ENCODE measurements at places on chromosomes 1 and 21. TPM values are rescaled to one million over a fixed set of nuclear protein-coding genes. Genes with fewer than 3 reads are reported as not detected.

S100A12 gene
- 5.7 TPM for total RNA-seq

DNA sequence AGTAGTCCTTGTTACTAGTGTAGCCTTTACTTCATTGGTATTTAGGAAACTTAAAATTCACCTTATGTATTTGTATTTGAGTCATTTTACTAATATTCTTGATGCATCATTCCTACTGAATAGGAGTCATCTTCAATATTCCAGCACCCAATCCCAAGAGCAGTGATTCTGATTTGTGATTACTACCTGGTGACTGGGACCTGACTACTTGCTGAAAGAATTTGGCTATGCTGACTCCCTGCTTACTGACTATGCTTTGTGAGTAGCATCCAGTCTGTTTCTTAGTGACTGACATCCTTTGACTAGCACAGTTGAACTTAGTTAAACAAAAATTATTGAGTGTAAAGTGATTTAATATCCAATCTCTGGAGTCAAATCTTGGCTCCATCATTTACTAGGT lies 129.9 kb upstream of the NEGR1 start:
- no peak for DNase-seq
- no peak overlapping the region for H3K27ac ChIP-seq
- H3K4me1 ChIP-seq = no peaks in the 10 kb centered on the region

BMP8B gene
- 0.22 TPM for total RNA-seq

GRCh38 chr1:166470014-166470413 lies 303.2 kb upstream of the FAM78B start:
- no peaks in the 10 kb centered on the region for H3K4me1 ChIP-seq
- H3K27me3 ChIP-seq = no peaks in the 10 kb centered on the region
- no peak for DNase-seq

DNA sequence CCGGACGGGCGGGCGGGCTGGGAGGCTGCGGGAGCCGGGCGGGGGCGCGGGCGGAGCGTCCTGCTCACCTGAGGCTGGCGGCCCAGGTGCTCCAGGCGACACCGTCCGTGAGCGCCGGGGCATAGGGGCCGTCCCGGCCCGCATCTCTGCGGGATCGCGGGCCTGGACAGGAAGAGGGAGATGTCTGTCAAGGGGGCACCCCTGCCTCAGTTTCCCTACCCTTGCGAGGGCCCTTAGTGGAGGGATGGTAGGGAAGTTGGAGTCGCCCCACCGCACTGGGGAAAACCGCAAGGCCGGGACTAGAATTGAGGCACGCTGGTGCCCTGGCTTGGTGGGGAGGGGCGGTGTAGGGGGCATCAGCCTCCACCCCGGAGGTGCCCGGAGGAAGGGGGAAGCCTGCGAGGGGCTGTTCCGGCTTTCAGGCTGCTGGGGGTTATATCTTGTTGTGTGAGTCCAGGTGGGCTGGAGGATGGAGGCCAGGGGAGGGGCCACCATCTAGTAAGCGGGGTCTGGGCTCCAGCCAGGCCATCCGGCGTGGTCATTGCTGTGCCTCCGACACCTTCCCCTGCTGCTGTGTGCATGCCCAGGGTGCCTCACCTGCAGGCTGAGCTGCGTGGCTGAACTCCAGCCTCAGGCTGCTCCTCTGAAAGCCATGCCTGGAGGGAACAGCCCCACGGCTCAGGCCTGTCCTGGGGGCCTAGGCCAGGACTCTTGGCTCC lies 580 bp downstream of the VWA1 start:
- DNase-seq = no peak
- no peaks in the 10 kb centered on the region for H3K4me1 ChIP-seq
- no peaks in the 10 kb centered on the region for H3K36me3 ChIP-seq
- H3K4me3 ChIP-seq = peak overlapping the region; percentile 56
- H3K27me3 ChIP-seq = no peaks in the 10 kb centered on the region

DNA sequence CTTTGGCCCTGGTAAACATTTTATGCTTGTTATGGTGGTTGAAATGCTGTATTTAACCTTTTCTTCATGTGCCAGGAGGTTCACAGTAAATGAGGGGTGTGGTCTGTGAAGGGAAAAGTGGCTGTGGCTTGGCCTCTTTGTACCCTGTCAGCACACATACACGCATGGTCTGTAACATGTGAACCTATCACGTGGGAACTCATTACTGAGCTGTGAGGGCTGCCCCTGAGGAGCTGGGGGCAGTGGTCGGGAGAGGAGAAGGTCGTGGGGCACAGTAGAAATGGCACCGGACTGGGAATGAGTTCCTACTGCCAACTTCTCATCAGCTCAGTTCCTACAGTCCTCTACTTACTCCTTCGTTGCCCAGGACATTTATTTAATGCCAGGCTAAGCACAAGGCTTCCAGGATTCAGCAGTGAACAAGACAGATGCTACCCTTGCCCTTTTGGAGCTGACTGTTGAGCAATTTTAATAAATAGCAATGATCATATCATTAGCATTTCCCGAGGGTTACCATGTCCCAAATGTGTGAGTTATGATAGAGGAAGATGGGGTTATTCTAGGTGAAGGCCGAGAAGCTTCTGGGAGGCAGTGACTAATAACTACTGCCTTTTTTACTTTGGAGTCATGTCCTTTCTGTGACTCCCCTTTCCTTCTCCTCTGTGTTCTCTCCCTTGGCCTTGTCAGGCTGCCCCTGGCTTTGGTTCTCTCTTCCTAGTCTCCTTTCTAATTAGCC lies 38.8 kb downstream of the DDR2 start:
- no peaks in the 10 kb centered on the region for H3K27me3 ChIP-seq
- no peak for DNase-seq
- H3K4me1 ChIP-seq = no peaks in the 10 kb centered on the region
- H3K36me3 ChIP-seq = no peaks in the 10 kb centered on the region
- H3K4me3 ChIP-seq = no peak overlapping the region

DNA sequence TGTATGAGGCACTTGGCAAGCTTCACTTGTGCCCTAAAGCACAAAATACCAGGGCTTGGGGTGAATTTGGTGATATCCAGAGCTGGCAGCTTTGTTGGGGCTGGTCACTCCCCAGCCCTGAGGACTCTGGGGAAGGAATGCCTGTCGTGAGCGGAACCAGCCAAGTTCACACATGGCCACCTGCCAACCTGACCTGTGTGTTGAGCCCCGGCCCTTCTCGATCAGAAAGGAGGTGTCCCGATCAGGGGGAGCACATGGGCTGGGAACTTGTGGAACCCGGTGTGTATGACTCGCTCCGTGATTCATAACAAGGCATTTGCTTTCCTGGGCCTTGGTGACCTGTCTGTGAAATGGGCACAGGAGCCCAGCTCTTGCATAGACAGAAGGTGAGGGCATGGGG lies 43.1 kb downstream of the AGPAT3 start:
- no peak for DNase-seq
- no peak overlapping the region for H3K4me3 ChIP-seq
- H3K27me3 ChIP-seq = no peaks in the 10 kb centered on the region
- H3K36me3 ChIP-seq = no peaks in the 10 kb centered on the region

DNA sequence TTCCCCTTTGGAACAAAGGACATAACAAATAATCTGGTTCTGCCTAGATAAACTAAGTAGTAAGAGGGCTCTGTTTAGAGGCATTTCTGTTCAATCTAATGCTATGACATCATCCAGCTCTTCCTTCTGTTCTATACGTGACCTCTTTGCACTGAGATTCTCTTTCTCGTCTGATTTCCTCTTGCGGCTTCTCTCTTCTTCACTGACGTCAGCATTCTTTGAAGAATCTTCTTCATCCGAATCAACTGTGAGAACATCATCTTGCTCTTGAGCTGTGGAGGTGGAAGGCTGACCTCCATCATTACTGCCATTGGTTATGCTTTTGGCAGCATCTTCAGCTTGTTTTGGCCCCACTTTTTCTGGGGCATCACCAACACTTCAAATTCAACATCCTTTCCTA lies 130.4 kb downstream of the HS2ST1 start:
- no peak overlapping the region for H3K4me3 ChIP-seq
- no peaks in the 10 kb centered on the region for H3K36me3 ChIP-seq
- H3K27me3 ChIP-seq = no peaks in the 10 kb centered on the region
- DNase-seq = no peak
- H3K27ac ChIP-seq = no peak overlapping the region

- no peak for DNase-seq
- no peaks in the 10 kb centered on the region for H3K27me3 ChIP-seq
- H3K36me3 ChIP-seq = no peaks in the 10 kb centered on the region
- H3K4me3 ChIP-seq = no peak overlapping the region
- no peaks in the 10 kb centered on the region for H3K4me1 ChIP-seq
Observed at GRCh38 chr21:40641042-40641441, 205.9 kb downstream of the DSCAM start.

DNA sequence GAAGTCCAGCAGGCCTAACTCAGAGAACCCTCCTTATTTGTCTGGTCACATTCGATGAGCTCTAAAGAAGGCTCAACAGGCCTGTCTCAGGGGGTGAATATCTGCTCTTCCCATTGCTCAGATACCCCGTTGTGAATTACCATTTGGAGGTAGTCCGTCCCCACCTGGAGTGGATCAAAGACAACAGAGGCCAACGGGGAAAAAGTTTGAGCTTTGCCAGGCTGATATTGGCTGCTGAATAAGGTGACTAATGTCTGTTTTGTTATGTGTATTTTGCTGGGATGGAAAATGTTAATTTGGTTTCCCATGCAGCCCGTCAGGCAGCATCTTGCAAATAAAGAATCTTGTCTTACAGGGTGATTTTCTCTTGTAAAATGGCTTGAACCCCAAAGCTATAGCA lies 69.2 kb upstream of the EPS8L3 start:
- no peaks in the 10 kb centered on the region for H3K27me3 ChIP-seq
- no peaks in the 10 kb centered on the region for H3K4me1 ChIP-seq
- no peak overlapping the region for H3K27ac ChIP-seq
- H3K36me3 ChIP-seq = no peaks in the 10 kb centered on the region
- DNase-seq = peak; percentile 11
- H3K4me3 ChIP-seq = no peak overlapping the region

OR6N2 gene
- total RNA-seq = not detected

GRCh38 chr1:18482721-18483425 lies 2.1 kb downstream of the KLHDC7A start:
- peaks cover 10% of the 10 kb centered on the region for H3K4me1 ChIP-seq
- no peak overlapping the region for H3K27ac ChIP-seq
- H3K27me3 ChIP-seq = no peaks in the 10 kb centered on the region
- no peak overlapping the region for H3K4me3 ChIP-seq

- H3K27ac ChIP-seq = no peak overlapping the region
- no peaks in the 10 kb centered on the region for H3K36me3 ChIP-seq
- H3K4me3 ChIP-seq = no peak overlapping the region
- peaks cover 2% of the 10 kb centered on the region for H3K4me1 ChIP-seq
- DNase-seq = no peak
- no peaks in the 10 kb centered on the region for H3K27me3 ChIP-seq
Observed at GRCh38 chr1:4468386-4468785, 186.0 kb upstream of the AJAP1 start.

CATSPERE gene
- 0.20 TPM for total RNA-seq

GRCh38 chr1:111538343-111539025 lies 35.1 kb upstream of the ADORA3 start:
- DNase-seq = no peak
- H3K36me3 ChIP-seq = no peaks in the 10 kb centered on the region
- no peak overlapping the region for H3K27ac ChIP-seq
- no peak overlapping the region for H3K4me3 ChIP-seq

DNA sequence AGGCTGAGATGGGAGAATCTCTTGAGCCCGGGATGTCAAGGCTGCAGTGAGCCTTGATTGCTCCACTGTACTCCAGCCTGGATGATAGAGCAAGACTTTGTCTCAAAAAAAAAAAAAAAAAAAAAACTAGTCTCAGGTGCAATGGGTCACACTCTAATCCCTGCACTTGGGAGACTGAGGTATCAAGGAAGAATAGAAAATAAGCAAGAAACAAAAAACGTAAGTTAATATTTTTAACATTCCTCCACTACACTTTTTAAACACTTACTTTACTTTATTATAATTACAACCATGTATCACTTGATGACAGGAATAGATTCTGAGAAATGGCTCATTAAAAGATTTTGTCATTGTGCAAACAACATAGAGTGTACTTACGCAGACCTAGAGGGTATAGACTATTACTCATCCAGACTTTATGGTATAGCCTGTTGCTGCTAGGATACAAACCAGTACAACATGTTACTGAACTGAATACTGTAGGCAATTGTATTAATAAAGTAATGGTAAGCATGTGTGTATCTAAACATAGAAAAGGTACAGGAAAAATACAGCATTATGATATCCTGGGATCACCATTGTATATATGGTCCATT lies 1244.1 kb upstream of the ADGRL4 start:
- H3K27me3 ChIP-seq = no peaks in the 10 kb centered on the region
- H3K36me3 ChIP-seq = no peaks in the 10 kb centered on the region
- no peak for DNase-seq

SLC30A2 gene
- total RNA-seq = 0.22 TPM

DNA sequence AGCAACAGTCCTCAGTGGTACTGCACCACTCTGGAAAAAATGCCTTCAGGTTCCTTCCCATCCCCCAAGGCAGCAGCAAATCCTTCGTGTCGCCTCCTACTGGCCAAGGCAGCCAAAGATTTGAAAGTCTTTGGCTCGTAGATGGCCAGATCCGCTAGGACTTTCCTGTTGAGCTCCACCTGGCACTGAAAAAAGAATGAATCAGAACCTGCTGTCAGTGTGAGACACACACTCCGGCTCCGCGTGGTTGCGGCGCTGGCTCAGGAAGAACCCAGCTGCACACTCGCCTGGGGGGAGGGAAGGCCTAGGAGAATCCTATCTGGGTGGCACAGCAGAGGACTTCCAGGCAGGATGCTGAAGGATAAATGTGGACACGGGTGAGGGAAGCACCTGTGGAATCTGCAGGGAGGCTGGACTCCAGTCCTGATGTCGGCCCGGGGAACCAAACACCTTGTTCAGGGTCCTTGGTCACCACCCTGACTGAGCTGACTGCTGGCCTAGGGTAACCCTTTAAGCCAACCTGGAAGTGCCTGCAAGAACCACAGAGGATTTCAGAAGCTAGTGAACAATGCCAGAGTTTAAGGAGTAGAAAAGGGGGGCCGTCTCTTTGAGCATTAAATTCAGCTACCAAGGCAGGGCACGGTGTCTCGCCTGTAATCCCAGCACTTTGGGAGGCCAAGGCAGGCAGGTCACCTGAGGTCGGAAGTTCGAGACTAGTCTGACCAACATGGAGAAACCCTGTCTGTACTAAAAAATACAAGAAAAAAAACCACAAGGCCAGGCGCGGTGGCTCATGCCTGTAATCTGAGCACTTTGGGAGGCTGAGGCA lies 3.2 kb upstream of the CCNL2 start:
- no peaks in the 10 kb centered on the region for H3K27me3 ChIP-seq
- H3K36me3 ChIP-seq = peaks cover 56% of the 10 kb centered on the region

DNA sequence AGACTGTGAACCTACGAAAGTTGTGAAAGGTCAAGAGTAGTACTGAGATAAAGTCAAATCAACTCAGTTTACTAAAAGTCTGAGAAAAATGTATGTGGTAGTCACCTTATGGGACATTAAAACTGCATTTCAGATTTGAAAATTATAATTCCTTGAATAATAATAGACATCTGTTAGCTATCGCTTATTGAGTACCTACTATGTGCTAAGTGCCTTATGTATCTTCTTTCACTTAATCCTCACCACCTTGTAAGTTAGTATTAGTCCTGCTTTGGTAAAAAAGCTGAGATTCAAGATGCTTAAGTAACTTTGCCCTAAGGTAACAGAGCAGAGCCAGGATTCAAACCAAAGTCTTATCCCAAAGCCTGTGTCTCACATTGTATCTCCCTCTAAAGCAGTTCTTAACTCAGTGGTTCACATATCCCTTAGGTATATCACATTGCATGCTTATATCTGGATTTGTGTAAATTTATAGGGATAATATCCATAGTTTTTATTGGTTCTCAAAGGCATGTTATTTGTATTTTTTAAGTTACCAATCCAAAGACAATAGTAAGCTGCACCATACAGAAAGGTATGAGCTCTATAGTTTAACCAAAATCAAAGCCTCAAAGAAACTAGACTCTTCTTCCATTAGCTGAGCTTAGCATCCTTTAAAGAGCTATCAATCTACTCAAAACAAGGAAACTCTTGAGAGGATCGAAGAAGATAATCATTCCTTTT lies 865 bp downstream of the PIGC start:
- no peaks in the 10 kb centered on the region for H3K36me3 ChIP-seq
- peak overlapping the region; percentile 98 for H3K4me3 ChIP-seq
- H3K27me3 ChIP-seq = no peaks in the 10 kb centered on the region
- peak overlapping the region; percentile 76 for H3K27ac ChIP-seq
- peaks cover 16% of the 10 kb centered on the region for H3K4me1 ChIP-seq

Measured in right atrium auricular region (tissue), 2 donors.